Esophagus muscularis mucosa (tissue), 4 donors: ENCODE measurements at places on chromosomes 6 and 20.
A peak's percentile ranks its signal among the peaks of the same experiment; 100 is the strongest.

GRCh38 chr20:22106308-22106938 is 401.0 kb downstream of the PAX1 start:
- no peaks in the 10 kb centered on the region for H3K27me3 ChIP-seq
- H3K4me1 ChIP-seq: no peaks in the 10 kb centered on the region
- H3K27ac ChIP-seq: no peak overlapping the region
- H3K36me3 ChIP-seq: no peaks in the 10 kb centered on the region

- DNase-seq: no peak
- no peaks in the 10 kb centered on the region for H3K36me3 ChIP-seq
- H3K27ac ChIP-seq: no peak overlapping the region
Measured at GRCh38 chr6:101534386-101534785, 140.9 kb downstream of the GRIK2 start.

DNA sequence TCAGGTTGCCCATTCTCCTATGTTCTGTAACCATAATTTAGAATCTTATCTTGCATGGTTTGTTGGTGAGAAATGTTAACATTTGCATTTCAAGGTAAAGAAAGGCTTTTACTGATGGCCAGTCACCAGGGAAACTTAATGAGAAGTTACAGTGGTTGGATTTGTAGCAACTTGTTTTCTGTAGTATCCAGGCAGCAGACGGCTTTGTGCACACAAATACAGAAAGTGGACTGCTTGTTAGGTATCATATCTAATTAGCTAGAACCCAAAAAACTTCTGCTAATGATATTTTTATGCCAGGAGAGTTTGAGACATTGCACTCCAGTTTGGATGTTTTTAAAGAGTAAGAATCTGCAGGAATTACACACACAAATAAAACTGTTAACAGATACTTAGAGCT is 578.0 kb downstream of the DOK5 start:
- DNase-seq: no peak
- H3K27me3 ChIP-seq: no peaks in the 10 kb centered on the region
- no peaks in the 10 kb centered on the region for H3K4me1 ChIP-seq
- H3K36me3 ChIP-seq: no peaks in the 10 kb centered on the region
- H3K4me3 ChIP-seq: no peak overlapping the region
- no peak overlapping the region for H3K27ac ChIP-seq

DNA sequence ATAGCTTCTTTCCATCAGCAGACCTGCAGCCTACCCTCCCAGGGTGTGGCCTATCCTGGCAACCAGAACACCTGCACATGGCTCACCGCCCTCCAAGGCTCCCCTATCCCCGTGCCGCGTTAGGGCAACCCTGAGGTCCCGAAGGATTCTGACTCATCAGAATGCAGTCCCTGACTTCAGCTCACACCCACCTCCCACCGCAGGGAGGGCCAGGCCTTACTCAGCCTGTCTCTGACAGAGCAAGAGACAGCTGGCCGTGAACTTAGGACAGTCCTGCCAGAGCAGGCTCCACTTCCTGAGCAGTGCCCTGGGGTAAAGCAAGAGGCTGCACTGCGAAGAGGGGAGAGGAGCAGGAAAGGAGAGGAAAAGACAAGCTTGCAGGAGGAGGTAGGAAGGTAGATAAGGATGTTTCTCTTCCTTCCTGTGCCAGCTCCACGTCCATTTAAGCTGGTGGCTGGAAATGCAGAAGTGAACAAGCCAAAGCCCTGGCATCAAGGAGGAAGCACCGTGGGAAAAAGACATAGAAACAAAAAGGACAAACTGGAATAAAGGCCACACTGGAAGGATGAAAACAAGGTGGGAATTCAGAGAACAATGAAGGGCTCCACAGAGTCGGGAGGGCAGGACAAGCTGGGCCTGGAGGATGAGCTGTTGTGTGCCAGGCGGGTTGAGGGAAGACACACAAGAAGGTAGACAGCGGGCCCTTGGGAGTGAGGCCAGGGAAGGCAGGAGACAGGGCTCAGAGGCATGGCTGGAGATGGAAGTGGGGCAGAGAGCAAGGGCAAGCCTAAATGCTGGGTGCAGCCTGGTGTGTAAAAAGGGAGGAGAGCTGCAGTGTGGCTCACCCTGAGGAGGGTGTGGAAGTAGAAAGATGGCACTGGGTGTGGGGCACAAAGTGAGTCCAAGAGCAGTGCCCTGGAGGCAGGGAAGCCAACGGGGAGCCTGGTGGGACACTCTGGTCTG is 102.7 kb downstream of the SLC23A2 start:
- H3K4me3 ChIP-seq: no peak overlapping the region
- DNase-seq: no peak
- no peaks in the 10 kb centered on the region for H3K27me3 ChIP-seq
- no peak overlapping the region for H3K27ac ChIP-seq

GRCh38 chr6:85600713-85601313 is 7.2 kb upstream of the SNX14 start:
- peaks cover 4% of the 10 kb centered on the region for H3K36me3 ChIP-seq
- H3K27me3 ChIP-seq: no peaks in the 10 kb centered on the region
- DNase-seq: no peak
- H3K4me1 ChIP-seq: no peaks in the 10 kb centered on the region

GRCh38 chr20:47792021-47792618 is 6.8 kb upstream of the SULF2 start:
- peaks cover 10% of the 10 kb centered on the region for H3K4me1 ChIP-seq
- H3K27me3 ChIP-seq: no peaks in the 10 kb centered on the region
- H3K27ac ChIP-seq: peak overlapping the region; percentile 87
- peak; percentile 95 for DNase-seq

DNA sequence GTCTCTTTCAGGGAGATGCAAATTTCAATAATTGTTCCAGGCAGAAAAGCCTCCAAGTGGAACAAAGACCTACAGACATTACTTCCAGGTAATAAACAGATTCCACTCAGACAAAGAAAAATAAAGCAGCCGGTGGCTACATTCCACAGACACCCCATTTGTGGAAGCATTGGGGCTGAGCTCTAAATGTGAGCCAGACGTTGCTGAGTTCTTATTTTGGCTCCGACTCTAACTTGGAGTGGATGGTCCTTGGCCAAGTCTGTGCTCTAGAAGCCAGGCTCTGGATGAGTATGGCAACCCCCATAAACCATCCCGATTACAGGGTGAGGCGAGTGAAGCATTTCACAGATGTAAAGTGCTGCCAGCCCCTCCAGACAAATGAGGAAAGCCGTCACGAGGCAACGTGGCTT is 6.6 kb downstream of the TRAM2 start:
- no peaks in the 10 kb centered on the region for H3K36me3 ChIP-seq
- peak overlapping the region; percentile 24 for H3K4me3 ChIP-seq
- H3K27me3 ChIP-seq: no peaks in the 10 kb centered on the region
- peaks cover 97% of the 10 kb centered on the region for H3K4me1 ChIP-seq

DNA sequence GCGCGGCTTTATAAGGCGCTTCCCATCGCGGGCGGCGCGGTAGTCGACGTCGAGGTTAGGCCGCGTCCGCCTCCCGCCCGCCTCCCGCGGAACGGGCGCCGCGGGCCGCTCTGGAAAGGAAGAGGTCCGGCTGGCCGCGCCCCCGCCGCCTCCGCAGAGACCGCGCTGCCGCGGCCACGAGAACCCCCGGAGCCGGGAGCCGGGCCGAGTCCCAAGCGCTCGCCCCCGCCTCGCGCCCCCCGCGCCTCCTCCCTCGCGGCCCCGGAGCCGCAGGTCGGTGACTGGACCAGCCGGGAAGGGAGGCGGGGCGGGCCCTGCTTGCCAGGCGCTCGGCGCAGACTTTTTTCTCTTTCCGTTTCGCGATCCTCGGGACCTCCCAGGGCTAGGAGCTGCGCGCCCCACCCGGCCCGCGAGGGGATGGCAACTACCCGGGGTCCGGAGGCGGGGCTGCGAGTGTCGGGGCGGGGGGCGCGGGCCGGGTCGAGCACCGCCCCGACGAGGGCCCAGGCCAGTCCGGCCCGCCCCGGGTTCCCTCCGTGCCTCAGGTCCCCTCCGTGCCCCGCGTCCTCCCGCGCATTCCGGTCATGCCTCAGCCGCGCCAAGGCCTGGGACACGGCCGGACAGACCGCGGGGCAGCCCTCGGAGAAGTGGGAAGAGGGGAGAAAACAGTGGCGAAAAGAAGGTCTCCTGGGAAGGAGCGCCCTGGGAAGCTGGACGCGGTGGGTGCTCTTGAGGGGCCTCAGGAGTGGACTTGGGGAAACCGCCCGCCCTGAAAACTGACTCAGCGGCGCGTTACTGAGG is 417 bp upstream of the PXDC1 start:
- no peaks in the 10 kb centered on the region for H3K36me3 ChIP-seq
- H3K4me3 ChIP-seq: peak overlapping the region; percentile 59
- peaks cover 55% of the 10 kb centered on the region for H3K4me1 ChIP-seq
- peak overlapping the region; percentile 99 for H3K27ac ChIP-seq

GRCh38 chr6:15368873-15369272 is 123.0 kb downstream of the JARID2 start:
- H3K4me3 ChIP-seq: no peak overlapping the region
- no peaks in the 10 kb centered on the region for H3K27me3 ChIP-seq
- no peaks in the 10 kb centered on the region for H3K36me3 ChIP-seq
- no peak overlapping the region for H3K27ac ChIP-seq

DNA sequence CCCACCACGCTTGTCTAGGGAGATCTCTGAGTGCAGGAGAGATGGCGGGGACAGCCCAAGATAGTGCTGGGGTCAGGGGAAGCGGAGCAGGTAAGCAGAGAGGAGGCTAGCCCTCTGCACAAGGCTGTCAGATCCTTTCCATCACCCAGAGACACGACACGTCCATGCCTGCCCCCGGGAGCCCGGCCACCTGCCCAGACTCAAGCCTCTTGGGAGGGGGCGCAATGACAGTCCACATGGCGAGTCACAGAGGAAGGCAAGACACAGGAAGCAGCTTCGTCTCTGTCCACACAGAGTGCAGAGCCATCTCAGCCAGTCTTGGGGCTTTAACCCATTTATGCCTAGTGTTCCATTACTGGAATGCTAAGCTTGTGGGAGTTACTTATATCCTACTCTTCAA is 78.4 kb downstream of the PREX1 start:
- DNase-seq: no peak
- H3K27me3 ChIP-seq: no peaks in the 10 kb centered on the region
- peaks cover 18% of the 10 kb centered on the region for H3K4me1 ChIP-seq

- H3K4me3 ChIP-seq: no peak overlapping the region
- DNase-seq: no peak
- no peak overlapping the region for H3K27ac ChIP-seq
- H3K27me3 ChIP-seq: no peaks in the 10 kb centered on the region
- H3K4me1 ChIP-seq: no peaks in the 10 kb centered on the region
- no peaks in the 10 kb centered on the region for H3K36me3 ChIP-seq
Measured at GRCh38 chr6:25458485-25458884, 179.3 kb downstream of the CARMIL1 start.
